H54 (cell line): ENCODE measurements at places on chromosomes 11 and 22.
A peak's percentile ranks its signal among the peaks of the same experiment; 100 is the strongest.

DNA sequence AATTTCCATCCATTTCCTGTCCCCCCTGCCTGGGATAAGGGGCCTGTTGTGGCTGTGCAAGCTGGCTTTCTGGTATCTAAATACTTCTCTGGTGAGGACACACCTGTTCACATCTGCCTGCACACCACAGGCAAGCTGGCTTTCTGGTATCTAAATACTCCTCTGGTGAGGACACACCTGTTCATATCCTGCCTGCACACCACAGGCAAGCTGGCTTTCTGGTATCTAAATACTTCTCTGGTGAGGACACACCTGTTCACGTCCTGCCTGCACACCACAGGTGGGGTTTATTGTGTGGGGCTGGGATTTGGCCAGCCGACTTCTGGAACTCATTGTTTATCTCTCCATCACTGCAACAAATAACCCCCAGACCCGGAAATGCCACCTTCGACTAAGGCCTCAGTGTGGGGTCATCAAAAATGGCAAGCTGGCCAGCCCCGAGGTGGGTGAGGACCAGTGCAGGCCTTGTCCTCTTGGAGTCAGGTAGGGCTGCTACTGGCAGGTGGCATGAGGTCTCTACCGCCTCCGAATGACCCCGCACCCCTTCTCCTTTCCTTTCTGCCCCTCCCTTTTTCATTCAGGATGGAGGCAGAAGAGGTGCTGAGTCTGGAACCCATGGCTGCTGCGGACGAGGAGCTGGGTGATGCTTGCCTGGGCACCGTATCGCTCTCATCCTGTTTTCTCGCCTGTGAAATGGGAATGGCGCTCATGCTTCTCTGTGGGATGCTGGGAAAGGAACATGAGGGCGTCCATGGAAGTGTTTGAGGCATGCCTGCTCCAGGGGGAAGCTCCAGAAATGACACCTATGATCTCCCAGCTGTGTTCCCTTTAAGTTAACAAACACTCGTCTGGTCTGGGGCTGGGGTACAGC, 43.5 kb upstream of the MYEOV start:
- DNase-seq = no peak

DNA sequence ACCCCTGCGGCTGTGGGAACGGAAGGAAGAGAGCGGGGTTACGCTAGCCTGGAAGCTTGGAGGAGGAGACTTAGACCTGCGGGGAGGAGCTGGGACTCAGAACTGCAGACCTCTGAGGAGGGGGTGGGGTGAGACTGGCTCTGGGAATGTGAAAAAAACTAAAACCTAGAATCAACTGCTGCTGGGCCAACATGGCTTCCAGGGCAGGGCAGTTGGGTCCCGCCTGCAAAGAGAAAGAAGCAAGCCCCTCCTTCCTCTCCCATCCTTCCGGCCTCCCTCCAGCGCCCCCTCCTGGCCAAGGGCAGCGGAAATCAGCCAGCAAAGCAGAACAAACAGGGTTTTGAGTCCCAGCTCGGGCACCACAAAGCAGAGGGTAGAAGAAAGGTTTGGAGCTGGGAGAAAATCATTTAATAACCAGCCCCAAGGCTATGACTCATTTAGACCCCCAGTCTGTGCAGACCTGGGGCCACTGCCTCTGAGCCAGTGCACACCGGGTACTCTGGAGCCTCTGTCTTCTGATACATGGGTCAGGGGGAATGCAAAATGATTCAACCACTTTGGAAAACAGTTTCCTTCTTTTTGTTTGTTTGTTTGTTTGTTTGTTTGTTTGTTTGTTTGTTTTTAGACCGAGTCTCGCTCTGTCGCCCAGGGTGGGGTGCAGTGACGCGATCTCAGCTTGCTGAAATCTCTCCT, 7.3 kb upstream of the NCF4 start:
- peak; percentile 53 for DNase-seq

DNA sequence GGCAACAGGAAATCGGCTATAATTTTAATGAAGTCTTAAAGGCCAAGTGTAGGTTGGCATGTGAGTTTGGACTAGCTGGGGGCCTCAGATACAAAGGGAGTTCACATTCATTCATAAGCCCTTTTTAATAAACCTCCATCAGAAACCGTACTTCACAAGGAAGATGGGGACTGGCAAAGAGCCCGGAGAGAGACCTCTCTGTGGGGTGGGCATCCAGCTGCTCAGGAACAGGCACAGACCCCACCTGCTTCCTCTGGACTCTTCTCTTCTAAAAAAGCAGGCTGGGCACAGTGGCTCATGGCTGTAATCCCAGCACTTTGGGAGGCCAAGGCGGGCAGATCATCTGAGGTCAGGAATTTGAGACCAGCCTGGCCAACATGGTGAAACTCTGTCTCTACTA, 3.9 kb upstream of the ARFGAP3 start:
- DNase-seq = no peak

DNA sequence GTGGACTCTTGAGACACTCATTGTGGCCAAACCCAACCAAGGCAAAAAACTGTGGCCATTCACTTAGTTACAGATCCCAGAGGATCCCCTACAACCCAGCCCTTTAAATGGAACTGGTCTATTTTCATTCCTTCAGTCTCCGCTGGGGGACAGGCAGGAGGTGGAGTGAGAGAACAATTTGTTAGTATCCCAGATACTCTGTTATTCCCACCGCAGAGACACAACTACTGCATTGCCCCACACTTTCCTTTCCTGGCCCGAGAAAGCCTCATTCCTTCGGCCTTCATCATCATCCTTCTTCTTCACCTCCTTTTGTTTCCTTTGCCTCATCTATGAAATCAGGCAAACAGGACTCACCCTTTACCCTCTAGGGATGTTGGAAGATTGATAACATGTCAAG, 191.1 kb downstream of the NTM start:
- DNase-seq = no peak

- DNase-seq = no peak
These were observed 4.9 kb upstream of the C11orf16 start for GRCh38 chr11:8937659-8938058.

GRCh38 chr11:17439316-17439782, 37.3 kb downstream of the ABCC8 start:
- no peak for DNase-seq

- peak; percentile 86 for DNase-seq
These were observed 201.2 kb upstream of the E2F8 start for GRCh38 chr11:19441752-19442553.

GRCh38 chr11:74473382-74474173, 6.2 kb upstream of the KCNE3 start:
- no peak for DNase-seq

DNA sequence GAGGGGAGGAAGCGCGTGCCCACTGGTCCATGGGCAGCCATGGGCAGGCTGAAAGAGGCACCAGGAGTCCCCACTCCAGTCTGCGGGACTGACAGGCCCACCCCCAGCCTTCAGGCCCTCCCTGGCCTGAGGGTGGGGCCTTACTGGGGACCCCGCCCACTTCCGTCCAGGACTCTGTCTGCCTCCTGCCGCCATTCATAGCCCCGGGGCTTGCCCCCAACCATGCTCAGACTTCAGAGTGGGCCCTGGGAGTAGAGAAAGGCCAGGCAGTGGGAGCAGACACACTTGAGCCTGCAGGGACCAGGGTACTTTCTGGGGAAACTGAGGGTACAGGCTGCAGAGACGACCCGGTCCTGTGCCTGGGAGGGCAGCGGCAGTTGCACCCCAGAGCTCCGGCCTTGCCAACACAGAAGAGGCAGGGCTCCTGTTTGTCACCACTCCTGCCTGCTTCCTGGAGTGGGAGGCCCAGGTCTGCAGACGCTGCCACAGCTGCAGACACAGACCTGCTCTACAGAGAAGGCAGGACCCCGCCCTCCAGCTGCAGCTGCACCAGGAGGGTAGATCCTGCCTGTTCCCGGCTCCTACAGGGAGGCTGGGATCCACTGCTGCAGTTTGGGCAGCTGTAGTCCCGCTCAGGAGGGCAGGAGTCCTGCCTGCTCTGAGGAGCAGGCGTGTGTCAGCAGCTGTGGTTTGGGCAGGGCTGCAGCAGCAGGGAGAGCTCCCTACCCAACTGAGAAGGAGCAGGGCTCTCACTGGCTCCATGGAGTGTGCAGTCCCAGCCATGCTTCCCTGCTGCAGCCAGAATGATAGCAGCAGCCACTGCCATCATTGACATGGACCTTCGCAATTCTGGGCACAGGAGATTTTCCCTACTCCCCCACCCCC, 387.9 kb upstream of the ANO3 start:
- no peak for DNase-seq

- DNase-seq = no peak
These were observed 5.0 kb downstream of the EED start for GRCh38 chr11:86249307-86250098.

DNA sequence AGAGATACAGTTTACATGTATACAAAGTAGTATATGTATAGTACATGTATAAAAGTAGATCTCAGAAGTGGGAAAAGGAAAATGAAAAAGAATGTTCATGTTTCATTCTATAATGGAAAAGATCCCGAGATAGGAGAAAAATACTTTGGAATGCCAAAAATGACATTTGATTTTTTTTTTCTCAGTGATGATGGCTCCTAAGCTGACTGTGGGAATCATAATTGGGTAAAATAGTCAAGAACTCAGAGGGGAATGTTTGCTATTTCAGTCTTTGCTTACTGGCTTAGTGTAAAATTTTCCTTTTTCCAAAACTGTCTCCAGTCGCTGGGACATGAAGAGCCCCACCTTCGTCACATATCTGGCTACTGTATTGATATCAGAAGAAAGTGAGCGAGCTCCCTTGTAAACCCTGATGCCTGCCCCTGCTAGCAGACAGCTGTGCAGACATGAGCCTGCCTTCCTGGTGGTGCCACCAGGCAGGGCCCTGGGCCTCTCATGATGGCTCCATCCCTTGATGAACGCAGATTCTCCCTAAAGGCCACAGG, 944.6 kb downstream of the NTM start:
- DNase-seq = no peak

DNA sequence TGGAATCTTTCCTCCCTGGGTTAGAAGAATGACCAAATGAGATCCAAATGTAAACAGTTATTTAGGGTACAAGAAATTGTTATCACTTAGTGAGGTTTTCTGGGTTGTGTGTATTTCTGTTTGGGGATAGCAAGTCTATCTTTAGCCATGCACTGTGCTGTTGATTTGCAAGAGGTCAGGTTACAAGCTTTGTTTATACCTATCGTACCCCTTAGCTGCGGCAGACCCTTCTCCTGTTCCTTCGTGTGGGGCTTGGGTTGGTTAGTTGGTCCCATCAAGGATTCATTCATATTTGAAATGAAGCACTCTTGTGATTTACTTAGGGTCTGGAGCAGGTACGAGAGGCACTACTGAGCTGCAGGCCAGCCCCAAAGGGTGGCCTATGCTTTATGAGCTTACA, 72.6 kb downstream of the USP35 start:
- DNase-seq = no peak

DNA sequence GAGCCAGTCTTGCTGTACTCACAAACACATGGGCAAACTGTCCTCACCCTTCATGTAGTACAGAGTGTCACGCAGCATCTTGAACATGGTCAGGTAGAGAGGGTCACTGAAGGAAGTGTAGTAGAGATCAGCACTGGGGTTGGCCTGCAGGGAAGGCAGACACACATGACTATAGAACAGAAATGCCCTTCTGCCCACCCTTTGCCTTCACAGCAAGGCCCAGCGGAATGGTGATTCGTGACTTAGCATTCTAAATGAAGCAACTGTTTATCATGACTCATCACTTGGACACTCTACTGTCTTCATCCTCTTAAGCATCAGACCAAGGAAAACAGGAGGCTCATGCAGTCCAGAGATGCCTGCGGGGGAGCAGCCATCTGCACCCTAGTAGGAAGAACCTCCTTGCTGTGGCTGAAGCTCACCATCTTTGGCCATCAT, 33.4 kb downstream of the SERPIND1 start:
- DNase-seq = peak; percentile 48

DNA sequence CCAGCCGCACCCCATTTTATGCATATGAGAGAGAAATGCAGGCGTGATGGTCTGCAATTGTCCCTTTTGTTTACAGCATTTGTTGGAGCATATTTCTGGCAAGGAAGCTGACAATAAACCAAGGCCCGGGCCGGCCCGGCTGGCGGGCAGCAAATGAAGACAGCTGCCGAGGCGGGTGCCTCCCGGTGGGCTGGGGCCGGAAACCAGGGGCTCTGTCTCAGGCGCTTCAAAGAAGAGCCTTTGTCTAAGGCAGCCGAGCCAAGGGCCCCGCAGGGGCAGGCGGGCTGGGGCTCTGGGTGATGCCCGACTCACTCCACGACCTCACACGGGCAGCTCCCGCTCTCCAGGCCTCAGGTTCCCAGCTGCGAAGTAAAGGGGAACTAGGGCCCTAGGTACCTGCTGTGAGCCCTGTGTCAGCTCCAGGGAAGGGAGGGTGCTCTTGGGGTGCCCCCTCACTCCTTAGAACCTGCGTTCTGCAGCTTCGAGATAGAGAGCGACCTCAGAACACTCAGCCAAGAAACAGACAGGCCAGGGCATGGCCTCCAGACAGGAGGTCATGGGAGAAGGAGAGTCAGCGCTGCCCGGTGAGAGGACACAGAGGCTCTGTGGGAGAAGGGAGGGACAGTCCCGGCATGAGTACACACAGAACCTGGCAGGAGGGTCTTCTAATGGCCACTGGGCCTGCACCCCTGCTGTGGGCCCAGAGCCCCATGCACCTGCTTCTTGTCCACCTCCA, 2.4 kb downstream of the LINC01488 start:
- no peak for DNase-seq

DNA sequence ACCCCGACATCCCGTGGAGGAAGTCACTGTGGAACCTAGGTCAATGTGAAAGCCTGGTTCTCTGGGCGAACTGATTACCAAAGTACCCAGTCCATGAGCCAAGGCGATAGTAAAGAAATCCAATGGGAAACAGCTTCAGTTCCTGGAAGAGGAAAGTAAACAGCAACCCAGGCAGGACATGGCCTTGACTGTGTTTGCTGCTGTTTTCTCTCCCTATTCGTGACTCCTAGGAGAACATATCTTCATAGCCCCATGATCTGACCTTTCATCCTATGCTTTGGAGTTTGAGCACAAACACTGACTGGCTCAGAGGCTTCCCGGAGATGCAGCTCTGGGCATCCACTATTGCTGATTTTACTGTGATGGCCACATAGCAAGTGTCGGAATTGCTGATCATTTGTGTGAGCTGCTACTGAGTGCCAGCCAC, 45.1 kb downstream of the LRFN4 start:
- DNase-seq = no peak
